HuH-7.5 (cell line): ENCODE measurements at places on chromosomes 7 and 10.

- no peak for DNase-seq
Measured at GRCh38 chr7:155731380-155731779, 80.9 kb downstream of the SHH start.

DNA sequence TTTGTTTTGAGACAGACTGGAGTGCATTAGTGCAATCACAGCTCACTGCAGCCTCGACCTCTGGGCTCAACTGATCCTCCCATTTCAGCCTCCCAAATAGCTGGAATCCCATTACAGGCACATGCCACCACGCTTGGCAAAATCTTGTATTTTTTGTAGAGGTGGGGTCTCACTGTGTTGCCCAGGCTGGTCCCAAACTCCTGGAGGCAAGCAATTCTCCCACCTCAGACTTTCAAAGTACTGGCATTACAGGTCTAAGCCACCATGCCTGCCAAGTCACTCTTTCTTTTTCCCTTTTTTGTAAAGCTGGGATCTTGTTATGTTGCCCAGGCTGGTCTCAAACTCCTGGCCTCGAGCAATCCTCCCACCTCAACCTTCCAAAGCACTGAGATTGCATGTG is 8.3 kb upstream of the NPC1L1 start:
- DNase-seq = no peak

GRCh38 chr7:125399408-125399807 is 469.8 kb upstream of the POT1 start:
- DNase-seq = no peak

GRCh38 chr7:92723943-92724342 is 112.4 kb downstream of the CDK6 start:
- DNase-seq = no peak

DNA sequence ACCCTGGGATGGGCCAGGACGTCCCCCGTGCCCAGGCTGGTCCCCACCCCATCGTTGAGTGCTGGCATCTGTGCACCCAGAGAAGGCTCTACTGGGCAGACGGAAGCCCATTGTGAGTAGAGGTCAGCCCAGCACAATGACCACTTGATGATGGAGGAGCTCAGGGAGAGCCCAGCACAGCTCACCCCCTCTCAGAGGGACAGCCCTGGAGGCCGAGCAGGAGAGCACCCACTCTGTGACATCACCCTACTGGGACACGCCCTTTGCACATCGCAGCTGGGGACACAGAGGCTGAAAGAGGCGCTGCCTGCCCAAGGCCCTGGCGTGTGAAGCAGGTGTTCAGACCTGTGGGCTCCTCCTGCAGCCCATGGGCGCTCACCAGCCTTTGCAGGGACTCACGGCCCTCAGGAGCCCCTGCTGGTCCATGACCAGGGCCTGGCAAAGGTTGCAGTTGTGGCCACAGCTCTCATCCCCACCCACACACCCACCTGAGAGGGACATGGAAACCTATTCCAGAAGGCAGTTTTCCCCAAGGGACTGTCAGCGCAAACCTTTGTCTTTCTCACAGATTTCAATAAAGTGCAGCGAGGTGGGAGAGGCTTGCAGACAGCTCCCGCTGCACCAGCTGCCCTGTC is 67.2 kb upstream of the PPP2R2D start:
- DNase-seq = no peak

DNA sequence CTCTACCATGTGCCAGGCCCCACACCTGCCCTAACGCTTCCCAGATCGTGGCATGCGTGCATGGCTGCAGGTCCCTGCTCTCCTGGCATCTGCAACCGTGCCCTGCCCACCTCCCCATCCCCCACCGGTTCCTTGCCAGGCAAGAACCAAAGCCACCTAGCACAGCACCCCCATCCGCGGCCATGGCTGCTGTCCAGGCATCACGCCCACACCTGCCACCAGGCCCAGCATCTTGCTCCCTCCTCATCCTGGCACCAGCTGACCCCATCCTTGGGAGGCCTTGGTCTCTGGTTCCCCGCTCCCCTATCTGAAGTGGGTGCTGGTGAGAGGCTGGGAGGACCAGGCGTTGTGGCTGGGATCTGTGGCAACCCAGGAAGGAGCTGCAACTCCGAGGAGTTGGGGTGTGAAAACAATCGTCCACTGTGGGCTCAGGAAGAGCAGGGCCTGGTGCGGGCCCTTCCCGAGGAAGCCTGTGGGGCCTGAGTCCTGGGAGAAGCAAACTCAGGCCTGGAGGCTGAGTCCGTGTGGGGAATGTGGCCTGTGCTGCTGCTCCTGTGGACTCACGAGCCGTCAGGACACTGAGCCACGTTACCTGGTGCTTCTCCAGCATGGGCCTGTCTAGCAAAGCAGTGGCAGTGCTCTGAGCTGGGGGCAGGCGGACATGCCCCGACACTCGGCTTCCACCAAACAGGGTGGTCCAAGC is 417.1 kb downstream of the DNAJB6 start:
- no peak for DNase-seq

- no peak for DNase-seq
Measured at GRCh38 chr7:15396210-15397158, 165.3 kb downstream of the AGMO start.

- no peak for DNase-seq
Measured at GRCh38 chr10:108452533-108452932, 1288.0 kb upstream of the SORCS1 start.

DNA sequence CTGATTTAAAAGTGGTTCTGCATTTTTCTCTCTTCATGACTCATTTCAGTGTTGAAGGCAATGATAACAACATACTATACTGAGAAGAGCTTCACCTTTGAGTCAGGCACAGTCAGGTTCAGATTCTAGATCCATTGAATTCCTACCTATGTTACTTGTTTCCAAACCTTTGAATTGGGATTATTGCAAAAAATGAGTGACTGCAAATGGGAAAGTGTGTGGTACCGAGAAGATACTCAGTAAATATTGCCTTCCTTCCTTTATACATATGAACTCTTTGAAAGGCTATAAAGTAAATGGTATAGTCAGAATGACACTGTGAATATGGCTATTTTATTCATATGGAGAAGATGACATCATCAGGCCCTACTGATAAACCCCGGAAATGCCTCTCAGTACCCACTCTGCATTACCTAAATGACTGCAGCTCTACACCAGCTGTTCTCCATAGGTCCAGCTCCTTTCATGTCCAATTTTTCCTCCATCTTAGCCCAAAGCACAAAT is 66.7 kb upstream of the FGL2 start:
- DNase-seq = no peak

DNA sequence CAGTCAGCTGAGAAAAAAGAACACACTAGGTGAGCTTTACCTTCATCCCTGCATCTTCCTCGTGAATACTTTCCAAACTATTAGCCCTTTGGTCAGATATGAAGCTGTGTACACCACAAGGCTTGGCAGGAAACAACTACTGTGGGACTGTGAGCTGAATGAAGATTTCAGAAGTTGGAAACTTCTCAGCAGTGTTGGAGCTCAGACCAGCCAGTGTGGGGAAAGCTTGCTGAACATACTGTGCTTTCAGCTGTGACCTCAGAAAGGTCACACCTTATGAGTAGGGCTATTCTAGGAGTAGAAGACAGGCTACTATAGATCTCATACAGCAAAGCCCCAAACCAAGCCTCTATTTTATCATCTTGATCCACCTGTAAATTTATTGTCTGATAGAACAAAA is 123.6 kb downstream of the EXOC4 start:
- DNase-seq = no peak

GRCh38 chr10:79221110-79222051 is 125.9 kb upstream of the PPIF start:
- no peak for DNase-seq
